Karpas-422 (cell line): ENCODE measurements at places on chromosomes 2 and 18.
A peak's percentile ranks its signal among the peaks of the same experiment; 100 is the strongest.

- DNase-seq = no peak
These were observed 859.5 kb downstream of the LRP1B start for GRCh38 chr2:141271346-141271745.

GRCh38 chr18:67731851-67732250 lies 215.3 kb upstream of the DSEL start:
- no peak for DNase-seq

- DNase-seq = peak; percentile 23
These were observed 45.8 kb downstream of the DNAJC10 start for GRCh38 chr2:182761903-182762302.

DNA sequence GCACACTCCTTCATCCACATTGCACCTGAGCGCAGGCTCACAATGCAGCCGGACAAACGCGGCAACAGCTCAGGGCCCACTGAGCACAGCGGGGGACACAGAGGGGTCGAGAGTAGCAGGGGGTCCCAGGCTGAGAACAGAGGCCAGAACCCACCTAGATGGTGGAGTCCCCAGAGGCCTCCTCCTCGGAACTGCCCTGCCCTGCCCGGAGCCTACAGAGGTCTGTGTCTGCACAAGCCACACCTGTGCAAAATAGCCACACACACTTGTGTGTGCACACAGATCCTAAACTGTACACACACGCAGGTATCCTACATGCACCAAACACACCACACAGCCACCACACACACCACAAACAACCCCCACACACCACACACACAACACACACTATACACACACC lies 72.8 kb downstream of the TMEM18 start:
- no peak for DNase-seq

GRCh38 chr2:221102896-221103688 lies 469.0 kb downstream of the EPHA4 start:
- no peak for DNase-seq

- no peak for DNase-seq
These were observed 3.9 kb downstream of the TAF1B start for GRCh38 chr2:9847140-9847539.

- DNase-seq = no peak
These were observed 435.8 kb upstream of the DDX18 start for GRCh38 chr2:117378653-117379052.

DNA sequence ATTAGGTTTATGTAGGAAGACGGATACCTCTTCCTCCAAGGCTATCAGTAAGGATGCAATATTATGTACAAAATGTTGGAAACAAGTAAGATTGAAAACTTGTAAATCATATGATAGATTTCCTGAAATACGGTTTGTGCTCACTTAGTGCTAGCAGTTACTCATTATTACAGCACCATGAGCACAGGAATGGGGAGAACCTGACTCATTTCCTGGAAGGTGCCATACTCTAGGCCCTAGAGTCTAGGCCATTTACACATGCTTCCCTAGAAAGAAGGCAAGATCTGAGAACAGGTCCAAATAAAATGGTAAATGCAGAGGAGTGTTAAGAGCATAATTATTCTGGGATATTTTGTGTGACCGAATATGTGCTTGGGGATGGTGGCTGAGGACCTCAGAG lies 467.7 kb upstream of the CELF4 start:
- no peak for DNase-seq

GRCh38 chr2:233689501-233689900 lies 3.2 kb upstream of the UGT1A6 start:
- peak; percentile 32 for DNase-seq

GRCh38 chr2:3254442-3254941 lies 123.1 kb downstream of the EIPR1 start:
- DNase-seq = peak; percentile 50

GRCh38 chr2:152542995-152543481 lies 174.2 kb downstream of the PRPF40A start:
- no peak for DNase-seq

DNA sequence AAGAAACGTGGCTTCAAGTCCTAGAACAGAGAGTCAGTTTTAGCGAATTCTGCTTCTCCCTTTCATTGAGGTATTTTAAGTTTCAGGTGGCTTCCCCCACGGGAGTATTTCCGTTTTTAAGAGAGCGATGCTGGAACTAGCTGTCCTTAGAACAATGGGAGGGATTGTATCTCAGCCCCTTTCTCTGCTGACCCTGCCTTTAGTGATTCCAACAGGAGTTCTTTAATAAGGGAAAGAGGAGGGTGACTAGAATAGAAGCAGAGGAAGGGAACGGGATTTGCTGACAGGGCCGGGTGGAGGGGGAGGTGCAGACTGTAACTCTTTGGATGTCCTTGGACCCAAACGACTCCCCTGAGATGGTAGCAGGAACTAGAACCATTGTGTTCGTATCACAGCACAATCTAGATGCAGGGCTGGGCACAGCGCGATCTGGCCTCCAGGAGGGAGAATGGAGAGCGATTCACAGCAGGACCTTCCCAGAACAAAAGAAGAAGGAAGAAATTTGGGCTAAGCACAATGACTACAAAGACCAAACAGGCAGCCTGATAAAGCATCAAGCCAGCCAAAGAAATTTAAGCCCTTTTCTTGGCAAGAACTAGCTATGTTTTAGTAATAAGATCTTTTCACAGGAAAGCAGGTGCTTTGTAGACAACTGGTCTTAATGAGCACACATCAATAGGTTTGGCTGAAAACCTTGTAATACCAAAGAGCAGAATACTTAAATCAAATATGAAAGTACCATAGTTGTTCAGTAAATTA lies 15.8 kb upstream of the RTTN start:
- no peak for DNase-seq

DNA sequence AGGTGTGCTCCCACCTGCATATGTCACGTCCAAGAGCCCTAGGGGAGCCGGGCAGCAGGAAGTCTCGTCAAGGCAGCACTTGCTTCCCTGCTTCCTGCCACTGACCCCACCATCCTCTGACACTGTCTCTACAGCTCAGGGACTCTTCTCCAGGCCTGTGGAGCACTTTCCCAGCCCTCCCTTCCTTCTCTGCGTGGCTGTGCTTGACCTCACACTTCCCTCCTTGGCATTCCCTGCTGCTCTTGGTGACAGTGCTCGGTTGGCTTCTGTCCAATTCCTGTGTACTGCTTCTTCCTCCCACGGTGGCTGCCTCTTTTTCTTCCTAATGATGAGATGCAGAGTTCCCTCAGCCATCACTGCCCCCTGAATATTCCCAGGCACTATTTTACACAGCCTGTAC lies 2.8 kb downstream of the CIDEA start:
- no peak for DNase-seq

GRCh38 chr2:29527947-29528346 lies 393.4 kb downstream of the ALK start:
- DNase-seq = no peak

GRCh38 chr2:172788871-172789270 lies 53.2 kb downstream of the RAPGEF4 start:
- DNase-seq = no peak

DNA sequence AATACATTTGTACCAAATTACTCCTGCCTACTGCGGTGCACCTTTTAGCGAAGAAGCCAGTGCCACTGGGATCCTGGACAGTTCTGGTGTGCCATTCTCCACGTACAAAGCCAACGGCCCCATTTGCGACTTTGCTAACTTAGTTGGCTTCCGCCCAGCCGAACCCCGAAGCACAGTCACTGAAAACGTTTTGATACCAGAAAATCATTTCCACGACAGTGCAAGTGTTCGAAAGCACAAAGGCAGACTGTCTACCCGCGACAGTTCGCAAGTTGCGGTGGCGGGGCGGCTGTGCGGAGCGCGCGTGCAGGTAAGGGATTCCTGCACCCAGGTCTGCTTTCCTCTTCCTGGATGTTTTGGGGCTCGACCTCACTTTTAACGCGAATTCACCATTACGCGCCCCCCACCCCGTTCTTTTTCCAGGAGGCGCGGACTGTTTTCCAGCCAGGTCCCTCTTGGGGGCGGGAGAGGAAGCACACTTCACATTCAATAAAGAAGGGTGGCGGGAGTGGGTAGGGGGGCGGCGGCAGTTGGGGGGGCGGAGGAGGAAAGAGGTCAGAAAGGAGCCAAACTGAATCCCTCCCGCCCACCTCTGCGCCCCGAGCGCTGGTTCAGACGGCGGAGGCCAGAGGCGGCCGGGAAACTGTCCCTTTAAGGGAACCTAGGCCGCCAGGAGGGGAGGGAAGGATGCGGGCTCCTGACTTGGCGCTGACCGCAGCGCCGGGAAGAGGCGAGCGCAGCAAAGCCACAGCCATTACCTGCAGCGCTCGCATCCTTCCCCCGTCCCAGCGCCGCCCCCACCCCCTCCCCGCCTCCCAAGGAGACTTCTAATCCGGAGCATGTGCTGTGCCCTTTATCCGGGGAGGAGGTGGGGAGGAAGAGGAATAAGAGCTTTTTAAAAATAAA lies 107.4 kb upstream of the KCTD1 start:
- DNase-seq = no peak

GRCh38 chr2:234251326-234252271 lies 201.1 kb downstream of the SPP2 start:
- no peak for DNase-seq

- no peak for DNase-seq
These were observed 147.7 kb downstream of the AGPS start for GRCh38 chr2:177540283-177540682.

GRCh38 chr18:46716827-46717226 lies 40.0 kb downstream of the ST8SIA5 start:
- no peak for DNase-seq

- DNase-seq = no peak
These were observed 40.9 kb downstream of the GYPC start for GRCh38 chr2:126696644-126697520.

GRCh38 chr2:160955578-160955977 lies 204.7 kb upstream of the TANK start:
- no peak for DNase-seq

DNA sequence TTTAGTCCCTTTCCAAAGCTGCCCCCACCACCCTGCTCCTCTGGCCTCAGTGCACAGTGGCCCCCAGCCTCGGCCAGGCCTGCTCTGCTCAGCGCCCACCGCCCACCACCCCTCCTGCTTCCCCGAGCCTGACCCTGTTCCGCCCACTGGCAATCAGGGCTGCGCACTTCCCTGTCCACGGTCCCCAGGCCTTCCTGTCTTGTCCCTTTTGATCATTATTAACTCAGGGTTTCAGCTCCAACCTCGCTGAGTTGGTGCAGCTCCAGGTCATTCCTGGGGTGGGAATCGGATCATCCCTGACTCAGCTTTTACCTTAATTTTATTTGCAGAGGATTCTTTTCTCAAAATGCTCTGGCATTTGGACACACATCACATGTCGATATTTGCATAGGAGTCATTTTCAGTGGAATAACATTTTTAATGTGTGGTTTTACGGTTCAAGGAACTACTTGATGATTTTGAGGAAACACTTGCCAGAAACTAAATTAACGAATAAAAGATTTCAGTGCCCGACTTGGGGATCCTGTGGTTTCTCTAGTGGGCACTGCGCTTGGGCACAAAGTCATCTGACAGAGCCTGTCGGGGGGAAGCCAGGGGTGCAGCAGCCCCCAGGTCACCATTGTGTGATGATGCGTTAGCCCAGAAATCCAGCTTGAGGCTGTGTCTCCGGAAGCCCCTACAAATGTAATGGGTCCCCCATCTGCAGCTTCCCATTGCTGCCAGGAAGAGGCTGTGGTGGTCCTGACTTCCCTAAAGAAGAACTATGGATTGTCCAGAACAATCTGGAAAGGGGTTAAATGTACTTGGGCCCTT lies 1.0 kb upstream of the ESPNL start:
- DNase-seq = no peak
